Activated CD4-positive, CD25-positive, alpha-beta regulatory T cell treated with anti-CD3 and anti-CD28 coated beads, Interleukin-2, amount 50 U/mL, for 24 hours (primary cell): ENCODE measurements at places on chromosomes 2 and 18.

DNA sequence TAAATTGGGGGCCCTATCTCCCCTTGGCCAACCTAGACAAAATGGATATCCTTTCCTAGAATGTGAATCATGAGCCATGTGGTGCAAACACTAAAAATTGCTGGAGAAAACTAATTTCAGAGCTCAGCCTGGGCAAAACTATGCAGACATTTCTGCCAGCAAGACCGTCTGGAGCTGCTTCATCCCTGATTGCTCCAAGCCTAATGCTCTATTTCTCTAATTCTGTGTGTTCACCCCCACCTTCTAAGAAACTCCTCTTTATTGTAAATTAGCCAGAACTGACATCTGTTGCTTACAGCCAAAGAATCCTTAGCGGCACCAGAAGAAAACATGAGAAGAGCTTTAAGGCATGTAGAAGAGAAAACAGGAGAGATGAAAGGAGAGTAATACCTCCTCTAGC is 337.7 kb upstream of the CHAC2 start:
- ATAC-seq: no peak

- no peak for ATAC-seq
These were observed 87.6 kb downstream of the MRPS9 start for GRCh38 chr2:105125428-105125827.

- no peak for ATAC-seq
These were observed 61.9 kb downstream of the ASAP2 start for GRCh38 chr2:9268301-9269080.

DNA sequence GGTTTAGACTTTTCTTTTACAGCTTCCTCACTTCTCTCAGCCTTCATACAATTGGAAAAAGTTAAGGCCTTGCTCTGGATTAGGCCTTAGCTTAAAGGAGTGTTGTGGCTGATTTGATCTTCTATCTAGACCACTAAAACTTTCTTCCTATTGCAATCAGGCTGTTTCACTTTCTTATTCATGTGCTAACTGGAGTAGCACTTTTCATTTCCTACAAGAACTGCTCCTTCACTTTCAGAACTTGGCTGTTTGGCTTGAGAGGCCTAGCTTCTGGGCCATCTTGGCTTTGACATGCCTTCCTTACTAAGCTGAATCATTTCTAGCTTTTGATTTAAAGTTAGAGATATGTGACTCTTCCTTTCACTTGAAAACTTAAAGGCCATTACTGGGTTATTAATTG is 114.3 kb downstream of the ARHGEF4 start:
- no peak for ATAC-seq

GRCh38 chr2:120758181-120759144 is 22.8 kb downstream of the GLI2 start:
- no peak for ATAC-seq

DNA sequence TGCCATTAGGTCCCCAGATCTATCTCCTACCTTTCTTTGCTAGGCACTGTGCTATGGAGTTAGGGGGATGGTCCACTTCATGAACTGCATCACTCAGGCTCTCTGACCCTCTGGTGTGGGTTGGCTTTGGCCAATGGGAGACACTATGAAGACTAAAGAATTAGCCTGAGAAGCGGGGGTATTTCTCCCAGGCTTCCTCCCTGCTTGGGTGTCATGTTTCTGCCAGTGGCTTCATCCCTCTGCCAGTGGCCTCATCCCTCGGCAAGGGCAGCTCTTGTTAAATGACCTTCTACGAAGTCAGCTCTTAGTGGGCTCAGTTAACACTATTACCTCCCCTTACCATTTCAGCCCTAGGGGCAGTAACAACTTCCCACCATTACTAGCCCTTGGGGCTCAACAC is 41.9 kb upstream of the EPB41L3 start:
- ATAC-seq: no peak

DNA sequence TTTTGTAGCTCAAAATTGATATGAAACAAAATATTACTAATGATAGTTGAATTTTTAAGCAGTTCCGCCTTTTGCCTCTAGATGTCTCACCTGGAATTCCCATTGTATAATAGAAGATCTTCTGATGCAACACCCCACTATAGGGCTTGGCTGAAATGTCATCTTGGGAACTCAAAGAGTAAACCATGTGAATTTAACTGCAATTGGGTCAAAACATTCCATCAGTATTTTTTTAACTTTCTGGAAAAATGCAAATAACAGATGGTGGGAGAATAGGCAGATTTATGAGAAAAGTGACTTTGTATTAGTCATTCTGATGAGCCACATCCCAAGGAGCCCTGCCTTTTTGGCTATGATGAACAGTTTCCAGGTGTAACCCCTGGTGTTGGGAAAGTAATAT is 489.9 kb downstream of the NYAP2 start:
- ATAC-seq: no peak

DNA sequence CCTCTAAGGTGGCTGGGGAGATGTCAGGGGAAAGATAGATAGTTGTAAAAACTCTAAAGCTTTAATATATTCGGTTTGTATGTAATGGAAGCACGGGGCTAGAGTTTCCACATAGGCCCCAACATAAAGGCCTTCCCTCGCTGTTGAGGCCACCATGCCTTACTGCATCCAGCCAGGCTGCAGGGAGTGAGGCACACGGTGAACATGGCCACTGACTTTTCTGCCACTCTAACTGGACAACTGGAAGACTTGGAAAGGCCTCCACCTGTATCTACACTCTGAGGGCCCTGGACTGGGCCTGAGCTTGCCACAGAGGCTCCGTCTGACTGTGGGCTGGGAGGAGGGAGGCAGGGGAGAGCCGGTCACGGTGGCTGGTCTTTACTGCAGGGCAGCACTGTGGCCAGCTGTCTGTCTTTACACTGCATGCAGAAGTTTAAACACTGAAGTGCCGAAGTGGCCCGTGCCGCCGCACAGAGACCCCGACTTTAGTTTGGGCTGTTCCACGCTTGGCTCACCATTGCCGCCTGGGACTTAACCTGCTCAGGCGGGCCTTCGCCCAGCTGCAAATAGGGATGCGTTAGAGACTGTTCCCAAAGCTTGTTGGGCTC is 66.7 kb downstream of the EMILIN2 start:
- no peak for ATAC-seq

- ATAC-seq: no peak
These were observed 23.5 kb upstream of the PMAIP1 start for GRCh38 chr18:59876310-59876626.
